ENCODE measurements at places on chromosomes 4 and X. TPM values are rescaled to one million over a fixed set of nuclear protein-coding genes. Genes with fewer than 3 reads are reported as not detected.

DNA sequence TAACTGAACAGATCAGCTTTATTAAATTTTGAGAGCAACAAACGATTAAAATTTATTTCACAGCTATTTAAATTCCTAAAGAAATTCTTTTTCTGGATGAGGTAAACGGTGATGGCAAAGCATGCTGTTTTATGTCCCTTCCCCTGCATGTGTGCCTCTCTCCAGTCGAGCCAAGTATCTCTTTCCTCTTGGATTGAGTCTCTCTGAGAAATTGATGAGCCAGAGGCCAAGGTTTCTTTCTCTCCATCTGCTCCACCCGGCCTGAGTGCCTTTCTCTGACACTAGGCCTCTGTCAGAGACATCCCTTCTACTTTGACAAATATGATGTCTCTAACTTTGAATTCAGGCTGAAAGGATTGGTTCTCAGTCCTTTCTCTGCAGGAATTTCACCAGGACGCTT is 42.6 kb upstream of the PARM1 start:
- no peak for DNase-seq

Gene IBSP
- total RNA-seq: not detected

DNA sequence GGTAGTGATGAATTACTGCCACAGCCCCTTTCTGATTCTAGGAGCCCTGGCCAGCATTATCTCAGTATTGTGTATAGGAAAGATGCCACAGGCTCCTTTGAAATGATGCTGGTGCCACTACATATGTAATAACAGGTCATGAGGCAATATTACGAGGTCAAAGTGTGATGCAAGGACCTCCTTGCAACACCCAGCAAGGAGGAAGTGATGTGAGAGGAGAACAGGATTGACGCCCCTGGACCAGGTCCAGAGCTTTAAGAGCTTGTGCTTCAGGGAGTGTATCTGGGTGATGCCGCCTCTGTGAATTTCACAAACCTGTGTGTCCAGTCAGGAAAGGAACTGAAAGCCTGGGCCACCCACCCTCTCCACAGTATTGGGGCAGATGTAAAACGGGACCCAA is 261.8 kb downstream of the MID1IP1 start:
- no peak for DNase-seq

Gene FMR1NB
- not detected for total RNA-seq

- DNase-seq: no peak
These were observed 13.4 kb upstream of the RP2 start for GRCh38 chrX:46823481-46823880.

Gene SORBS2
- 26.1 TPM for total RNA-seq

DNA sequence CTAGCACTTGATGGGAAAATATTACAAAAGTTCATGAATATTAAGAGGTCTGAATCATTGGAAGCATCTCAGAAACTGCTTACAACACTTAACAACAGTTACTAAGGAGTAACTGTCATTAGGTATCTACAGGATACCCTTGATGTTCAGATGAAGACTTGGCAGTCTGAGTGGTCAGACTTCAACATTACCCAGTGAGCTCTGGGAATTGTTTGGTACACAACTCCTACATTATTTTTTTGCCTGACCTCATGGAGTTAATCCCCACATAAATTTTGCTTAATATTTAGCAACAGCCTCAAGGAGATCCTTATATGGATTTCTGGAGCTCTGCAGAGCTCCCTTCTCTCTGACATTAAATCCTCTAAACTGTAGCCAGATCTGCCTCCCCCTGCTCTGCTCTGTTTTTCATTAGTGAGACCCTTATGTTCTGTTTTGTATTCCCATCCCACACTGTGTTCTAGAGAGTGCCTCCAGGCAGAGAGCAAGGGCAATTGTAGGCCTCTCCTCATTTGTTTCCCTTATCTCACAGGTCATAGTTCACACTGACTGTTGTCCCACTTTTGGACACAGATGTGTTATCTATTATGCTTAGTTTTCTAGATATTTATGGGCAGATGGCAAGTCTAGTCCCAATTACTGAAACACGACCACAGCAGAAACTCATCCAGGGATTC is 368.8 kb downstream of the GASK1B start:
- no peak for DNase-seq

Gene ATP6AP2
- 24.2 TPM for total RNA-seq

DNA sequence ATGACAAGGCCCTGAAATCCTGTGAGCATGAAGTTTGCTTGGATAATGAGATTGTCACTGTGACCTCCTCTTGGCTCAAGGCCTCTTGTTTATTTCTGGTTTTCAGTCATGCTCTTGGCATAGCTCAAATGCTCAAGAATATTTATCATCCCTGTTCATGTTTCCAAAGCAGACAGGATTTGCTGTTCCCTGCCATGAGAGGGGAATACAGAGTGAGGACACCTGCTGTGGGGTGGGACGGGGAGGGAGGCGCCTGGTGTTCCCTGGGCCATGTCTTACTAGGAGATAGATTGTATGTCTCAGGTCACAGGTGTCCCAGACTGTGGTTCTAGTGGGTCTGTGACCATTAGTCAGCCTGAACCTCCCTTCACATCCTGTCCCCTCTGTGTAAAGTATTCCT is 34.9 kb upstream of the SH3RF1 start:
- DNase-seq: peak; percentile 48

- DNase-seq: no peak
These were observed 10.1 kb downstream of the PLXNA3 start for GRCh38 chrX:154468217-154468616.

DNA sequence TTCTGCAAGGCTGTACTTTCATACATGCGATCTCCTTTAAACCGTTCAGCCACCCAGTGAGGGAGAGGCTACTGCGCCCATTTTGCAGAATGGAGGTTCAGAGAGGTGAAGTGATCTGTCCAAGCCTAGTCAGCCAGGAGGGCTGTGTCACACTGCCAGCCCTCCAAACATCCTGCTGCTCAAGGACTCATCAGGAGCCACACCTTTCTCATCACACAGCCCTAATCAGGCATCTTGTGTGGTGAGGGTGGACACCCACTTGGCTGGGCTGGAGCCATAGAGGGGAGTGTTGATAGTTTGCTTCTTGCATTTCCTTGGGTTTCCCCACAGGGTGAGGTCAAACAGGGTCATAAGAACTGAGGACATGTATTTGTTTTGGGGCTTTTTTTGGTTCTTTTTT is 5.4 kb upstream of the CXCR3 start:
- DNase-seq: no peak

- no peak for DNase-seq
These were observed 60.0 kb downstream of the SHROOM3 start for GRCh38 chr4:76494871-76495590.

GRCh38 chrX:79162076-79162475 is 17.6 kb downstream of the GPR174 start:
- no peak for DNase-seq

DNA sequence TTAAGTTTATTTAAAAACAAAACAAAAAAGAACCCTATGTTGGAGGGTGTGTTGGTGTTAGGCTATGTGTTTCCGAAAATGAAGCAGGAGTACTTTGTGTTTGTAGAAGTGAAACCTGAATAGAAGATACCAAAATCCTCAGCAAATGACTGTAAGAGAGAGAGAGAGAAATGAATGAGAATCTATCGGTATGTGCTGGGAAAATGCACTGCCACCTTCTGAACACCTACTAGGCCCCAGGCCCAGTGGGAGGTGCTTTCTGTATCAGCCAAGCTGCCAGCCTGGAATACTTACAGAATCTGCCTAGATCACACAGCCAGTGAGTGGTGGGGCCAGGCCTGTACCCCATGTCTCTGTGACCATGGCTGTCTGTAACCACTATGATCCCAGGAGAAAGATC is 14.9 kb upstream of the PIM2 start:
- DNase-seq: no peak

- DNase-seq: no peak
These were observed 215.9 kb downstream of the LRBA start for GRCh38 chr4:150799207-150799606.

DNA sequence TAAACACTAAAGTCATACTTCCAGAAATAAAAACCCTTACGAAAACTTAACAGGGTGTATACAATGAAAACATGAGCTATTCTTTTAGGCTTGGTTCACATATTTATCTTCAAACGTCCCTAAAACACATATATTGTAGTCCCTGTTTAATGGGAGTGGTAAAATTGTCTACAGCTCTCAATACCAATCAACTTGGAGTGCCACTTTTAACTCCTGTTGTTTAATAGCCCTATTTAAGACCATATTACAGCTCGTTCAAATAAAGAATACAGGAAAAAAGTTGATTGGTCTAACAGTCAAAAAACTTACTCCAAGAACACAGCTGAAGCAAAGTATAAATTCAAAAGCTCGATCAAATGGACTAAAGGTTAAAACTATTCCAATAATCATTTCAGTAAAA is 3.9 kb downstream of the UBE2D3 start:
- DNase-seq: no peak

- DNase-seq: no peak
These were observed 503.2 kb downstream of the PACRGL start for GRCh38 chr4:21203416-21203815.

DNA sequence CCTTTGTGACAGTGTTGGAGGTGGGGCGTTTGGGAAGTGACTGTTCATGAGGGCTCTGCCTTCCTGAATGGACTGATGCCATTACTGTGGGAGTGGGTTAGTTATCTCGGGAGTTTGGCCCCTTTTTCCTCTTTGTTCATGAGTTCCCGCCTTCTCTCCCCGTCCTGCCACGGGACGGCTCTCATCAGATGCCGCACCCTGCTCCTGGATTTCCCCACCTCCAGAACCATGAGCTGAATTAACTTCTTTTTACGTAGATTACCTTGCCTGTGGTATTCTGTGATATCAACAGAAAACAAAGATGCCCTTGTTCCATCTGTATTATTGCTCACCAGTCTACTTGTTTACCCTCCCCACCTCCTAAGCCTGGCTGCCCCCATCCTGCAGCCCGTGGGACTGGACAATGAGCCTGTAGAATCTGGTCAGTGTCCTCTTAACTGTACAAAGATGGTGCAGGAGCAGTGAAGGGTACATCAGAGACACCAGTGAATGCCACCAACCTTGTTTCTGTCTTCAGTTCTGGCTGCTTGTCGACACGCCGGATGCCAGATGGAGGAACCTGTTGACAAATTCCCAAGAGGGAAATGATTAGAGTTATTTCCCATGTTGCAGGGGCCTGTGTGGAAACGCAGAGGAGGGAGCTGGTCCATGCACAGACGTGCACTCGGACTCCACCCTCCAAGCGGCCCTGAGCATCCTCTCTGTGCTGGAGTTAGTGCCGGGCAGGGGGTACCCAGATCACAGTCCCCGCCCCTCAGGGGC is 104.7 kb downstream of the ABLIM2 start:
- no peak for DNase-seq

Measured in psoas muscle (tissue), 8 donors.